ENCODE measurements at places on chromosomes 2 and 18.

DNA sequence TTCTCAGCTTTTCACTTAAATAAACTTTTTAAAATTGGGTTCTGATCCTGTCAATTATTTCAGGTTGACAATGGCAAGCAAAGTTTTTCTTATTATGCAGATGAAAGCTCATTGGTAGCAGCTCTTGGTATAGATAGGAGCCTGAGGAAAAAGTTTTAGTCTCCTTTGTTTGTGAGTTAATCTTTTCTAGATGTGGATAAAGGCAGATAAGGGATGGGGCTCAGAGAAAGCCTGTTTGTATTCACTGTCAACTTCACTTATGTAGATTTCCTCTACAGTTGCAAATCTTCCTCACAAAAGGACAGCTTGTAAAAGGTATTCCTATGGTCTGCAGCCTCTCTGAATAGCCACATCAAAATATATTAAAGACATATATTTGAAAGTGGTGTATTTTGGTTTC, 224.5 kb upstream of the SPOPL start:
- DNase-seq, result no peak

GRCh38 chr18:59835605-59836379, 64.0 kb upstream of the PMAIP1 start:
- DNase-seq, result no peak

- DNase-seq, result no peak
These were observed 114.0 kb downstream of the NEDD4L start for GRCh38 chr18:58158008-58158407.

DNA sequence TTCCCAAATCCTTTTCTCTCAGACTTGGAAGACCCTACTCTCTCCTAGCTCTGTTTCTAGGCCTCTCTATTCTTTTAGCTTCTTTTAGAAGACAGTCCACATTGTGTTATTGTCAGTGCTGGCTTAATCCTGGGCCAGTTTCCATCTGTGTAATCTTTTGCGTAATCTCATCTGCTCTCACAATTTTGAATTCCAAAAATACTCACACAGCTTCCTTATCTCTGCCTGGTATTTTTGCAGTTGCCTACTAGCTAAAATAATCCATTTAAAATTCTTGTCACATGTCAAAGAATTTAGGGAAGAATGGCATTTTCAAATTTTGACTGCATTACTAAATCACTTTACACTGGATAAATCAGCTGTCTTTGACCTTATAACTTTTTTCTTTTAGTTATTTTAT, 200.6 kb upstream of the MEX3C start:
- no peak for DNase-seq

DNA sequence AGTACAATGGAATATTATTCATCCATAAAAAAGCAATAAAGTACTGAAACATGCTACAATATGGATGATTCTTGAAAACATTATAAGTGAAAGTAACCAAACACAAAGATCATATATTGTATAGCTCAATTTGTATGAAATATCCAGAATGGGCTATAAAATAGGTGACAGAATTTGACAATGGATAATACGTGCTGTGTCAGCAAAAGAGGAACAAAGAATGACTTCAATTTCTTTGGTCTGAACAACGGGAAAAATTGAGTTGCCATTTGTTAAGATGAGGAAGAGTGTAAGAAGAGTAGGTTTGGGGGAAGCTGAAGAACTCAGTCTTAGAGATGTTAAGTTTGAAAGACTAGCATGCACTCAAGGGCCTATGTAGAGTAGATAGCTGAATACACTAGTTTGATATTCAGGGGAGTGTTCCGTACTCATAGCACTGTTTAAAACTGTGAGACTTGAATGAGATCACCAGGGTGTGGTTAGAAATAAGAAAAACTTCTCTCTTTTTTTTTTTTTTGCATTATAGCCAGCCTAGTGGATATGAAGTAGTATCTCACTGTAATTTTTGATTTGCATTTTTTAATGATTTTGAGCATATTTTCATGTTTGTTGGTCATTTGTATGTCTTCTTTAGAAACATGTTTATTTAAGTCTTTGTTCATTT, 213.6 kb downstream of the NR4A2 start:
- DNase-seq, result no peak

- no peak for DNase-seq
These were observed 80.1 kb downstream of the NCAPH start for GRCh38 chr2:96415684-96416083.

DNA sequence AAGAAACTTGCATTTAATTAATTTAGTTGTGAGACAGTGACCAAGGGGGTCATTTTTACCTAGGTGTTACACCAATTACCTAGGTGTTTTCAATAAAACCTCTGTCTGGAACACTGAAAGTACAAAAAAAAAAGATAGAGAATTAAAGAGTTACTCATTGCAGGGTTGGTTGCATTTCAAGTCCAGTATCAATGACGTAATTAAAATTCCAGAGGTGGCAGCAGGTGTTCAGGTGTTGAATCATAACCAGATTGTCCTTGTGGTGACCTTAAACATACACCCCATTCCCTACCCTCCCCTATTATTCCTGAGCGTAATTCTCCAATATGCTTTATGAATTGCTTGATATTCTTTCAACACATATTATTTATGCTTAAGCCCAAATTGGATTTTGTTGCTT, 352.0 kb upstream of the SLC8A1 start:
- DNase-seq, result no peak

Data from mucosa of gallbladder (tissue), 1 donor.